ENCODE measurements at places on chromosomes 5 and 9.

DNA sequence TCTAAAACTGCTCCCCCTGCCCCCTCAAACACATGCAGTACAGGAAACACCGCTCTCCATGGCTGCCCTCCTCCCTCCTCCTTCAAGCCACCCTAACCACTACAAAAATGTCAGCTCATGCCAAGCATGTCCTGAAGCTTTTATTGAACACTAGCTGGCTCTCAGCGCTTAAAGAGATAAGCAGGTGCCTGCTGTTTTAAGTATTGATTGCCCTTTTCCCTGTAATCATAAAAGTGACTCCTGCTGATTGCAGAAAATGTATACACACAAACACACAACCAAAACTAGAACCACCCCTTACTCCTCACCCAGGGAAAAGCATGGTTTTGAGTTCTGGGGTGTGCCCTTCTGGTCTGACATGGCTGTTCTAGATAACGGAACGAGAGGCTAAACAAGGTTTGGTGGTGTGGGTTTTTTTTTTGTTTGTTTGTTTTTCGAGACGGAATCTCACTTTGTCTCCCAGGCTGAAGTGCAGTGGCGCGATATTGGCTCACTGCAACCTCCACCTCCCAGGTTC is 3.7 kb upstream of the UCK1 start:
- DNase-seq = no peak

DNA sequence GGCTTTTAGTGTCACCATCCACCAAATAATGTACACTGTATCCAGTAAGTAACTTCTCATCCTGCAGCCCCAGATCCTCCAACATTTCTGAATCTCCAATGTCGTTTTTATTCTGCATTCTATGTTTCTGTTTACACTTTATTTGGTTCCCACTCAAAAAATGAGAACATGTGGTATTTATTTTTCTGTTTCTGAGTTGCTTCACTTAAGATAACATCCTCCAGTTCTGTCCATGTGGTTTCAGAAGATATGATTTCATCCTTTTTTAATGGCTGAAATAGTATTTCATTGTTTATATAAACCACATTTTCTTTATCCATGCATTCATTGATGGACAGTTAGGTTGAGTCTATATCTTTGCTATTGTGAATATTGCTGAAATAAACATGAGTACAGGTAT is 677.3 kb upstream of the FTMT start:
- DNase-seq = no peak

- no peak for DNase-seq
Observed at GRCh38 chr5:148915224-148915817, 88.9 kb downstream of the ADRB2 start.

DNA sequence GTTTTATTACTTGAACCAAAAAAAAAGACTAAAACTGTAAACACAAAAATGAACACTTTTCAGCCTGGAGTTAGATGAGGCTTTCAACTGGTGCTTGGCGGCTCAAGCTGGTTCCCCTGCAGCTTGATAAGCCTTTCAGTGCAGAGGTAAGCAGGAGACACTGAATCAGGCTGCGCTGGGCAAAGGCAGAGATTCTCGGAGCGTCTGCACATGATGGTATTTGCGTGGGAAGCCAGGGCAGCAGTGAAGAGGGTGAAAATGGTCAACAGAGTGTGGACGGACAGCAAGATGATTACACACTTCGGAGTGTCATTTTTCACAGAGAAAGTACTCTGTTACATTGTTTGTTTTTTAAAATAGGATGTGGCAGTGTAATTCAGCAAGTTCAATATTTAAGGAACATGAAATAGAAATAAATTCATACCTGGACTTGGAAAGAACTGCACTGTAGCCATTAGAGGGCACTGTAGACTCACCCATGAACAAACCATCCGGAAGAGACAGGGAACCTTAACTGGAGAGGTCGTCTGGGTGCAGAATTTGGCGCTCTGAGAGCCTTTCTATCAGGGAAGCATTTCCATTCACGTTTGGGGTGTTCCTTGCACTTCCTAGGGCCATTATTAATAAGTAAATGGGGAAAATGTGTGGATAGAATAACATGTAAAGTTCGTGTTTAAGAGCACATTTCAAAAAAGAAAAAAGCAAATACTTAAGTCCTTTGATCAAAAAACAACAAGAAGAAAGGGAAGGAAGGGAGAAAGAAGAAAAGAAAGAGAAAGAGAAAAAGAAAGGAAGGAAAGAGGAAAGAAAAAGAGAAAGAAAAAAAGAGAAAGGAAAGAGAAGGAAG is 69.8 kb downstream of the ICE1 start:
- DNase-seq = no peak

DNA sequence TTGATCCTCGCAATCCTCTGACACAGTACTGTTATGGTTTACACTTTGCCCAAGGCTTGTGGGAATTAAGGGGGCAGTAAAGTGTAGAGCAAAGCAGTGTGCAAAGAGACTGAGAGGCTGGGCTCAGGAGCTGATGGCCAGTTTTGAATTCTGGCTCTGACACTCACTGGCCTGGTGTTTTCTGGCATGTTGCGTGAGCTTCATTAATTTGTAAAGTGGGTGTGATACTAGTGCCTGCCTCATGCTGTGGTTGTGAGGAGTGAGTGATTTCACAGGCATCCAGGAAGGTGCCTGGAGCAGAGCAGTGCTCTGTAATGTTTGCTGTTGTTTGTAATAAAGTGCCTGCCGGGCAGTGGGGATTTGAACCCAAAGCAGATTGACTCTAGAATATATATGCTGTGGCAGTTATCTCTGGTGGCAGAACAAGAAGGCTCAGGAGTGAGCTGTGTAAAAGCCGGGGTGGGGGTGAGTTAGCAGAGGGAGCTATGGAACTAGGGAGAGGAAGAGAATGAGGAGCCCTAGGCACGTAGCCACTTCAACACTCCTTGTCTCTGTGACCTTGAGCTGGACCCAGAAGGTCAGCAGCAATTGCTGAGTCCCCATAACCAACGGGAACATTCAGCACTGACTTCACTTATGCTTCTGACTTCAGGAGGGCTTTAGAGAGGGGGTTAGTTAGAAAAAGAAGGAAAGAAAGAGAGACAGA is 108.5 kb downstream of the DOCK2 start:
- no peak for DNase-seq

- no peak for DNase-seq
Observed at GRCh38 chr5:132471944-132472343, 18.6 kb downstream of the IRF1 start.

GRCh38 chr5:109849478-109850088 is 159.9 kb downstream of the MAN2A1 start:
- DNase-seq = no peak

- DNase-seq = no peak
Observed at GRCh38 chr5:178333821-178334481, 101.3 kb upstream of the PHYKPL start.

DNA sequence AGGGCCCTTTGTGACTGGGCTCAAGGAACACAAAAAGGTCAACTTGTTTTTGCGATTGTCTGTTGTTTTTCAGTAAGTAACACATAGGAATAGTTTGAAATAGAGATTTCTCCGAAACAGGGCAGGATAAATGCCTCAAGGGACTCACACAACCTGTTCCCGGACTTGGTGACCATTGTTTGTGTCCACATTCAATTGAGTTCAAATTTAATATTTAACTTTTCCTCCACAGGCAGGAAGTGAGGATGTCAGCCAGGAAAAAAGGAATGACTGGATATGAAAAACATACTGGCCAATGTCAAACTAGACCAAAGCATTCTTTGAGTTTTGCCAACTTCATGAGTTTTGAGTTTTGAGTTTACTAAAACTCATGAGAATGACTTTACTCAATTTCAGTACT is 72.7 kb downstream of the SPATA31C2 start:
- DNase-seq = no peak

- DNase-seq = no peak
Observed at GRCh38 chr5:137236252-137236651, 262.9 kb downstream of the SPOCK1 start.

GRCh38 chr5:129593525-129593924 is 133.4 kb downstream of the ADAMTS19 start:
- DNase-seq = no peak
